ENCODE measurements at places on chromosomes 13 and 19.

DNA sequence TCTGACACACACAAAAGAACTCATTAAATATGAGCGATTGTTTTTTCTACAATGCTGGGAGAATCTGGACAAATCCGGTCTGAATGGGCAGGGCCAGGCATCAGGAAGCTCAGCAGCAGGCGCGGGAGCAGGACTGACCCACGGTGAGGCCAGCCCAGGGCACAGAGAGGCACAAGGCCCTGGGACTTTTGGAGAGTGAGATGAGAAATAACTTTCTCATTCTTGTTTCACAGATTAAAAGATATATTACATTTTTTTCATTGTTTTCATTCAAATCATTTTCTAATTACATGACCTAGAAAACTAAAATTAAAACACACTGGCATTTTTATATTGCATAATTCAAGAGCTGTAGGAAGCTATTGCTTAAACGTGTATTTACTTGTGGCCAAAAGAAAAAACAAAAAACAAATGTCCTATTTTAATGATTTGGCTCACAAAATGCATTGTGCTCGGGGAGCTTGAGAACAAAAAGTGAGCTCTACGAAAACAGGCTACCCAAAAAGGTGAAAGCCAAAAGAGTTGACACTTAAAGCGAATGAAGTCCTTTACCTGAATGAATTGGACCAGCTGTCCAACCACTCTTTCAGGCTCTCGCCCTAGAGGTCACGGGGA is 133.1 kb downstream of the TNFRSF19 start:
- no peak for DNase-seq

- DNase-seq: no peak
Observed at GRCh38 chr19:29488316-29488715, 37.5 kb upstream of the VSTM2B start.

DNA sequence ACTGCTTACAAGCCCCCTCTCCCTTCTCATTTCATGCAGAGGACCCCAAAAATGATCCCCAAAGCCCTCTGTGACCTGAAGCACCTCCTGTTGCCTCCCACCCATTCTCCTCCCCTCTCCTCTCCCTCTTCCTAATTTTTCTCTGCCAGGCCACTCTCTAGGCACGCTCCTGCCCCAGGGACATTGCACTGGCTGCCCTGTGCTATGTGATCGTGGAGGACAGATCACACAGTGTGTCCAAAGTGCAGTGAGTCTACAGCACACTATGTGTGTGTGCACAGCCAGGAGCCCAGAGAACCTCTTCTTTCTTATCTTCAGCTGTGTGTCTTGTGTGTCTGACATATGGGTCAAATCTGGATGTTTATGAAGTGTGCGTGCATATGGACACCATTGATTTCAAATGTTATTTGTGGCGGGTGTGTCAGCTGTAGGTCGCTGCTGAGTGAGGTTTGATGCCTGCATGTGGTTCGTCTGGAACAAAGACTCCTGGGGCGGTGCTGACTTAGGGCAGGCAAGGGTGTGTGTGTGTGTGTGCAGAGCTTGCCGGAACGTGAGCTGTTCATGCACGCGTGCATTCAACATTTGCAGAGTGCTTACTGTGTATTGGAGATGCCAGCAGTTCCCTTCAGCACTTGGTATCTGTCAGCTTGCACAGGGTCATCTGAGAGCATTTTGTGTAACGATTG is 2.1 kb upstream of the KLHL26 start:
- DNase-seq: no peak

GRCh38 chr19:49859682-49860335 is 7.6 kb downstream of the PNKP start:
- no peak for DNase-seq

GRCh38 chr19:44141191-44142058 is at the start of gene ZNF234:
Gene ZNF234, plus strand, starts transcription at chr19:44141554. Its CDS starts 3,079 bp downstream, at chr19:44144633.
- peak; percentile 88 for DNase-seq

DNA sequence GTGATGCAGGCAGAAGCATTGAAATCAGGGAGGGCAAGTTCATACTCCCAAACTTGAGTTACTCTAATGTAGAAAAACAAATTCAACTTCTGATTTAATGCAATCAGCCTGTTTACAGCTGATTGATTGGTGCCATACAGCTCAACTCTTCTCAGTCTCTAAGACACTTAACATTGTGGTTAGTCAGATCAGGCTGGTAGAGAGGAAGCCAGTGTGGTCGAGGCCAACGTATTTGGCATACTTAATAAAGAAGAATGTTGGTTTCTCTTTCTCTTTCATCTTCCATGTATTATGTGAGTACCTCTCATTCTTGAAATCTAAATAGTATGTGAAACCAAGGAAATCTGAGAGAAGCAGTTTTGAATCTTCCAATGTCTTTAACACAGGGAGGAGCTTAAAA is 255.0 kb upstream of the SLITRK1 start:
- DNase-seq: no peak

DNA sequence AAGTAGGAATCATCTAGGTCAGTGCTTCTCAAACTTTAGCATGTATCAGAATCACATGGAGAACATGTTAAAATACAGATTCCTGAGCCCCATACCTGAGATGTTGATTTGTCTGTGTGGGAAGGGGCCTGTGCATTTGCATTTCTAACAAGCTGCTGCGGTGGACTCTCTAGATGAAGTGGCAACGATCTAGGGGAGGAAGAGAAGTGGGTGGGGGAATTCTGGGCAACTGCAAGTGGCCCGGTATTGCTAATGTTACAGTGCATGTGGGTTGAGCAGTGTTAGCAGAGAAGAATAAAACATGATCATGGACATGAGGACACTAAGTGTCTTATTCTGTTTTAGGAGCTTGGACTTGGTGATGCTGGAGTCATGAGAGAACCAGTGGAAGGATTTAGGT is 329.0 kb downstream of the OLFM4 start:
- DNase-seq: no peak

GRCh38 chr13:33313504-33313903 is 27.9 kb upstream of the STARD13 start:
- DNase-seq: no peak

- DNase-seq: no peak
Observed at GRCh38 chr13:86788616-86789015, 882.6 kb upstream of the SLITRK5 start.

GRCh38 chr19:41265395-41266153 is 1.4 kb downstream of the HNRNPUL1 start:
- DNase-seq: peak; percentile 20

- no peak for DNase-seq
Observed at GRCh38 chr13:80259159-80259558, 81.8 kb downstream of the SPRY2 start.

- no peak for DNase-seq
Observed at GRCh38 chr13:77833331-77833863, 85.2 kb downstream of the EDNRB start.

DNA sequence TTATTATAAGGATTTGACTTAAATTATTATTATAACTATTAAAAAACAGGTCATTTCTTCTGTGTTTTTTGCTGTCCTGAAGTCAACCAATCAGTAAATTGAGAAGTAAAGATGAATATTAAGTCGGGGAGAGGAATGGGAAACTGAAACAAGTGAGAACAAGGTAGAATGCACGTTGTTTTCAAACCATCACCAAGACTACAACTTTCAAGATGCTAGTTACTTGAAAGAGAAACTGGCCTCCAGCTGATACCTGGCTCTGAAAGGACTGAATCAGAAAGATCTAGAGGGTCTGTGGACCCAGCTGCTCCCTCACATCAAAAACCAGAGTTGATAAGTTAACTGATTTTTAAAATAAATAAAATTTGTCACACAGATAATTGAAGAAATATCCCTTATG is 1301.5 kb upstream of the ATXN8OS start:
- no peak for DNase-seq

GRCh38 chr13:79231887-79232286 is 174.2 kb downstream of the RBM26 start:
- DNase-seq: no peak

DNA sequence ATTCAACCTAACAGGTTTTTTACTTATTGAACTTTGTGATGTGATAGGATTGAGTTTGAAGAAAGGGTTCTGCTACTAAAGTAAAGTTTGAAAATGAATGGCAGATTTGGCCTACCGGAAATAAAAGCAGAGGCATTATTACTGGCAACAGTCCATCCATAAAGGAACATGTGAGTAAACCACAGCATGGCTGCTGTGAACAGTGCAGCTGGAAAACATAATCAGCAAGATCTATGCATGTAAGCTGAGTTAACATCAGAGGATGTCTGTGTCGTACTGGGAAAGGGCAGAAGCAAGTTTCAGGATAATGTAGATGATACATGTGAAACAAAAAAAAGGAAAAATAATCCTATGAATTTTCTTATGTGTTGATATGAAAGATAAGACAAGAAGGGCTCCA is 87.6 kb downstream of the CYSLTR2 start:
- DNase-seq: no peak

- DNase-seq: no peak
Observed at GRCh38 chr13:21069561-21070004, 8.2 kb upstream of the LATS2 start.

DNA sequence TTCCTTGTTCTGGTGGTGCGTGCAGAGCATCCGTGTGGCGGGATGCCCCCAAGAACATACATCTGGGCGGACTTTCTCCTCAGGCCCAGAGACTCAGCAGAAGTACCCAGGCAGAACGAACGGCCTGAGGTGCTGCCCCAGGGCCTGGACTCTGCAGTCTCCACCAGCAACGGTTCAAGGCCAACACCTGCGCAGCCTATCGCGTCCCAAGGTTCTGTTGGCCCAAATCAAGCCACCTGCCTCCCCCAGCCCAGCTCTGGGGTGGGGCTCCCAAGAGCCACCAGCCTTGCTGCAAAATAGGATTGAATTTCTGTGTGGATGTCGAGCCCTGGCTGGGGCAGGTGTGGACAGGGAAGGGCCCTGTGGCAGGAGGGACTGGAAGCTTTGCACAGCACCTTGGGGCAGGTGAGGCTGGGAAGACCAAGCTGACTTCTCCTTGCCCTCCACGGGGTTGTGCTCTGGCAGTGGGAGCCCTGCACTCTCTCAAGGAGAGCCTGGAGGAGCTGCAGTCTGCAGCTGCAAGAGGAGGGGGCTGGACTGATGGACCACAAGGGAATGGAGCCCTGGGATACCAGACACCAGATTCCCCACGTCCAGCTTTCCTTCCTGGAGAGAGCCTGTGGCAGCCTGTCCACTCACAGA is 146.9 kb downstream of the ZNF536 start:
- no peak for DNase-seq

DNA sequence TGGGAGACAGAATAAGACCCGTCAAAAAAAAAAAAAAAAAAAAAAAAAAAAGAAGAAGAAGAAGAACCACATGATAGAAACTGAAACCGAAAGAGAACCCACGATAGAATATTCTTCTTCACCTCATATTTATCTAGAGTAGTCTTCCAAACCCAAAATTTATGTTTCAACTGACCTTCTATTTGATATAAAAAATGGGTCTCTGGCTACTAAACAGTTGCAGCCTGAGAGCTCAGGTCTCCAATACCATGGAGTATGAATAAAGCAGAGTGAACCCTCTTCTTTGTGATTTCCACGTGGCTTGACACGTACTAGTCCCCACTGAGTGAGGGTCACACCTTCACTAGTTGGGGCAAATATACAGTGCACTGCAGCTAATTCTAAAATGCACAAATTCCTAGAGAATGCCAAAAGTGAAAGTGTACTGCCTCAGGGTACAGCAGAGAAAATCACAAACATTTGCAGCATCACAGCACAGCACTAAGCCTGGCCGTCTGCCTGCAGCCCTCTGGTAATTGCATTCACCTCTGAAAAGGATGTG is 30.8 kb upstream of the RFC3 start:
- DNase-seq: no peak

GRCh38 chr19:2992958-2993357 is 15.6 kb downstream of the TLE6 start:
- DNase-seq: no peak

GRCh38 chr13:93521307-93521706 is 294.7 kb downstream of the GPC6 start:
- DNase-seq: no peak

DNA sequence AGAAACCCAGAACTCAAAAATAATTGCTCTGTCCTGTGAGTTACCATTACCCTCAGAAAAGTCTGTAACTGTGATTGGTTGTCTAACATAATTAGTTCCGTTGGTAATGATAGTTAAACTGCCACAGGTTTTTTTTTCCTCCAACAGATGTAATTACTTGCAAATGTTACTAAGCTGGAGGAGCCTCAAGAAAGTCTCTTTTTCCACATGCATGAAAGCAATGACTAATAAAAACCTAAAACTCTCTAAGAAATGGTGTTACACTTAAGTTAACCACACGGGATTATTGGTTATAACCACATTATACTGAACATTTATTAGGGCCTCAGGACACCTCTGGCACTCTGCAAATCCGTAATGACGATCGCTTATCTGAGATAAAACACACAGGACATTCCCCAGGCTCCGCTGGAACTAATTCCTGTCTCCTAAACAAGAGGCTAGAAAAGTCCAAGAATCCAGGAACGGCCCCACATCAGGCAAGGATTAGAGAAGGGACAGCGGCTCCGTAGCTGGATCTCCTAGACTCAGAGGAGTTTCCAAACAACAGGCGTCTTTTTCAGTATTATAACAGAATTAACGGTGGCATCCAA is 753 bp downstream of the ZNF235 start:
- no peak for DNase-seq

DNA sequence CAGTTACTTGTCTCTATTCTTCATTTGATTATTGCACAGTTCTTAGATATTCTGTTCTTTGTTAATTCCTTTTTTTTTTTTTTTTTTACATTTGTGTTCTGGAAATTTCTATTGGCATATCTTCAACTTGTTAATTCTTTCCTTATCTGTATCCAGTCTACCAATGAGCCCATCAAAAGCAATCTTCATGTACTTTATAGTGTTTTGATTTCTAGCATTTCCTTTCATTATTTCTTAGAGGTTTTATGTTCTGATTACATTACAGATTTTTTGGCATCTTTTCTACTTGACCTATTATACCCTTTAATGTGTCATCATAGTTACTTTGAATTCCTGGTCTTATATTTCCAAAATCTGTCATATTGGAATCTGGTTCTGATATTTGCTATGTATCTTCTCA is 2194.8 kb downstream of the PCDH9 start:
- no peak for DNase-seq

GRCh38 chr19:43534816-43535761 is 2.1 kb downstream of the ZNF575 start:
- no peak for DNase-seq

DNA sequence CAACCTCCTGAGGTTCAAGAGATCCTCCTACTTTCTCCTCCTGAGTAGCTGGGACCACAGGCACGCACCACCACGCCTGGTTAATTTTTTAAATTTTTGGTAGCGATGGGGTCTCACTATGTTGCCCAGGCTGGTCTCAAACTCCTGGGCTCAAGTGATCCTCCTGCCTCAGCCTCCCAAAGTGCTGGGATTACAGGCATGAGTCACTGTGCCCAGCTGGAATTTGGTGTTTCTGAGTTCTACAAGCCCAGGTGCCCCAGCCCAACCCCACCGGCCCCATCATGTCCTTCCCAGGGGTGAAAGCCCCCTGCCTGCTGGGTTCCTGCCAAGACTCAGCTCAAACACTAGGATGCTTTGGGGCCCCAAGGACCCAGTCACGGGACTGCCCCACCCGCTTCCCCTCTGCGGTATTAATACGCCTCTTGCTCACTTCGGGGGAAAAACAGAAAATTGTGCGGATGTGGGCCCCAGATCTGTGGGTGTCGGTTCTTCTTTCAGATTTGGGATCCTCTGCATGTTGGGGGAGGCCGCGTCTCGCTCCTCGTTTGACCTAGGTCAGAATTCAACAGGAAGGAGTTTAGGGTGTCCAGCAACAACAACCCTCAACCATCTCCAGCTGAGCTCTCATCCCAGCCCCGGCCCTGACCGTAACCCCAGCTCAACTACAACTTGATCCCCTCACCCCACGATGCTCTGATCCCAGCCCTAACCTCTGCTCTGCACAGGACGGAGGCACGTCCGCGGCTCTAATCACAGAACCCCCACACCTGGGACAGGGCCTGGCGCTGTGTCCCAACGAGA is 3.7 kb upstream of the FCER2 start:
- DNase-seq: no peak

- no peak for DNase-seq
Observed at GRCh38 chr19:49884760-49885159, 7.3 kb downstream of the TBC1D17 start.

Measured in left renal pelvis (tissue), 4 donors.